ENCODE measurements at places on chromosomes 5 and 9. TPM values are rescaled to one million over a fixed set of nuclear protein-coding genes. Genes with fewer than 3 reads are reported as not detected.

The PLPP7 gene
- total RNA-seq, result 4.3 TPM

The UBE2QL1 gene
- not detected for total RNA-seq

The TXNDC8 gene
- not detected for total RNA-seq

The TBC1D13 gene
- total RNA-seq, result 18.2 TPM

The SPINK6 gene
- not detected for total RNA-seq

The LCN9 gene
- not detected for total RNA-seq

The ATP10B gene
- total RNA-seq, result not detected

The TMEFF1 gene
- total RNA-seq, result 0.88 TPM

Data from placental pericyte (primary cell).